Fibroblast of upper back skin (primary cell): ENCODE measurements at places on chromosomes 16 and 17.
A peak's percentile ranks its signal among the peaks of the same experiment; 100 is the strongest.

- DNase-seq = peak; percentile 68
These were observed 2.9 kb upstream of the BCL6B start for GRCh38 chr17:7019839-7020519.

DNA sequence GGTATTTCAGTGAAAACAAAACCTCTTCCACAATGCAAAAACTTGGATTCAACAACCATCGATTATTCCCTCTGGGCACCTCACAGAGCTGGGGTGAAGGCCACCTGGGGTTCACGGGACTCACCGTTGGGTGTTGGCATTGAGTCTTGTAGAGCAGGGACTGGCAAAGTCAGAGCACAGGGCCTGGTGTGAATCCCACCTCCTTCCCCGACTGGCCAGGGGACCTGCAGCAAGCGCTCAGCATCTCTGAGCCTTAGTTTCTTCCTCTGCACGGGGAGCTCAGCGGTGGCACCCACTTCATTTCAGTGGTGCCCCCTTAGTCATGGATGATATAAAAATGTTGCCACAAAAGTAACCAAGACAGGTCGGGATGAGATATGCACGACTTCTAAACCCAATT is 100.4 kb downstream of the METRNL start:
- DNase-seq = no peak

GRCh38 chr17:17540278-17540906 is 44.2 kb upstream of the RASD1 start:
- DNase-seq = no peak

DNA sequence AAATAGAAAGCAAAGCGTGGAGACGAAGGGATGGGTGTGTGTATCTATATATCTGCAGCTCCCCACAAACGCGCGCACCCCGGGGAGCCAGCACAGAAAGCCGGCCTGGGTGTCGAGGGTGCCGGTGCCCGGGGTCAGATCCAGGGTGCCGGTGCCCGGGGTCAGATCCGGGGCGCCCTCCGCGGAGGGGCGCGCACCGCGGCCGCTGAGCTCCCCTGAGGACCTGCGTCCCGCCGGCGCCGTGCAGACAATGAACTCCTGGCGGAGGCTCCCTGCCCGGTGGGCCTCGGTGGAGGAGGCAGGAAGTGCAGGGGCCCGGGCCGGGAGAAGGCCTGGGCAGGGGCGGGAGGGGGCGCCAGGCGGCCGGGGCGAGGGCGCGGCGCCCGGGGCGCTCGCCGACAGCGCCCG is 1.1 kb downstream of the ZNF423 start:
- no peak for DNase-seq

- DNase-seq = no peak
These were observed 71.8 kb downstream of the SRCIN1 start for GRCh38 chr17:38533866-38534497.

GRCh38 chr16:62933929-62934328 is 897.7 kb upstream of the CDH8 start:
- DNase-seq = no peak

DNA sequence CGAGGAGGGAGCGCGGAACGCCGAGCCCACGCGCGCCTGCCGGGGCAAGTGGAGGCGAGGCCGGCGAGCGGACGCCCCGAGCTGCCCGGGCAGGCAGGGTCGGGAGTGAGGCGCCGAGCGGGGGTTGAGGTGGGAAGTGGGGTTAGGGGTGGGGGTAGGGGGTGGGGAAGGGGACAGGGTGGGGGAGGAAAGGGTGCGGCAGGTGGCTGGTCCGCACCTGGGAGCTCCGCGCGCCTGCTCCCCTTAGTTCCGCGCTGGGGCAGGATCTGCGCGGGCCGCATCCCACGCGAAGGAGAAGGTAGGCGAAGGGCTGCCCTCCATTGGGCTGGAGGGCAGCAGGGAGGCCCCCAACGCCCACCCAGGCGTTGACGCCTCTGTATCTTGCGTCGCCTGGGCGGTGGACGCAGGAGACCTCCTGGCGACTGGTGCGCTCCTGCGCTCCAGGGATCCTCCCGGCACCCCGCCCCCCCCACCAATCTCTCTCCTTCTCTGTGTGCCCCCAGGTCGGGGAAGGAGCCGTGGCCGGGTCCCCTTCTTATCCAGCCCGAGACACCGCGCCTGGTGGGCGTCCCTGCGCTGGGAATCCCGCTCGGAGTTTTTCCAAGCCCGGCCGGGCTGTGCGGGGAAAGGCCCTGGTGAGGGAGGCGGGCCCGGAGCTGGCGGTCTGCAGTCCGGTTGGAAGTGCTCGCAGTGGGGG is 51.3 kb upstream of the AMZ2 start:
- no peak for DNase-seq

DNA sequence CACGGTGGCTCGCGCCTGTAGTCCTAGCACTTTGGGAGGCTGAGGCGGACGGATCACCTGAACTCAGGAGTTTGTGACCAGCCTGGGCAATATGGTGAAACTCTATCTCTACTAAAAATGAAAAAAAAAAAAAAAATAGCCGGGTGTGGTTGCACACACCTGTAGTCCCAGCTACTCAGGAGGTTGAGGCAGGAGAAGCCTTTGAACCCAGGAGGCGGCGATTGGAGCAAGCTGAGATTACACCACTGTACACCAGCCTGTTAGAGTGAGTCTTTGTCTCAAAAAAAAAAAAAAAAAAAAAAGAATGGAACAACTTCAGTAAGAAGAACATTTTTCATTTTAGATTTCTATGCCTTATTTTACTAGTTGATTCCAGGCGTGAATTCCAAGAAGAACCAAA is 2.7 kb downstream of the NUP85 start:
- no peak for DNase-seq

GRCh38 chr17:38436386-38436785 is 8.1 kb downstream of the ARHGAP23 start:
- DNase-seq = no peak

DNA sequence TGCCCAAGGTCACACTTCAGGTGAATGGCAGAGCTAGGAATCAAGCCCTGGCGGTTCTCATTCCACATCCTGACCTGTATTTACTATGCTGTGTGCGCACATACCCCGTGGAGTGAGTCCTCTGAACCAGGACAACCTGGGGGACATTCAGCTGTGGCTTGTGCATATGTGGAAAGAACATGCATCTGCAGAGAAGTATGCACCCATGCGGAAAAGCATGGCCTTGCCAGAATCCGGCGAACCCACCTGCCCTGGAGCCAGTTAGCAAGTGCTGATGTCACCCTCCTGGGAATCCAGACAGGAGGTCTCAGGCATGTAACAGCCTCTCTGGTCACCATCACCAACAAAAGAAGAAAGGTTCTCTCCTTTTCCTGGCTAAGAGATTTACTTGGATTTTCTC is 1.9 kb downstream of the RASL10B start:
- DNase-seq = no peak

DNA sequence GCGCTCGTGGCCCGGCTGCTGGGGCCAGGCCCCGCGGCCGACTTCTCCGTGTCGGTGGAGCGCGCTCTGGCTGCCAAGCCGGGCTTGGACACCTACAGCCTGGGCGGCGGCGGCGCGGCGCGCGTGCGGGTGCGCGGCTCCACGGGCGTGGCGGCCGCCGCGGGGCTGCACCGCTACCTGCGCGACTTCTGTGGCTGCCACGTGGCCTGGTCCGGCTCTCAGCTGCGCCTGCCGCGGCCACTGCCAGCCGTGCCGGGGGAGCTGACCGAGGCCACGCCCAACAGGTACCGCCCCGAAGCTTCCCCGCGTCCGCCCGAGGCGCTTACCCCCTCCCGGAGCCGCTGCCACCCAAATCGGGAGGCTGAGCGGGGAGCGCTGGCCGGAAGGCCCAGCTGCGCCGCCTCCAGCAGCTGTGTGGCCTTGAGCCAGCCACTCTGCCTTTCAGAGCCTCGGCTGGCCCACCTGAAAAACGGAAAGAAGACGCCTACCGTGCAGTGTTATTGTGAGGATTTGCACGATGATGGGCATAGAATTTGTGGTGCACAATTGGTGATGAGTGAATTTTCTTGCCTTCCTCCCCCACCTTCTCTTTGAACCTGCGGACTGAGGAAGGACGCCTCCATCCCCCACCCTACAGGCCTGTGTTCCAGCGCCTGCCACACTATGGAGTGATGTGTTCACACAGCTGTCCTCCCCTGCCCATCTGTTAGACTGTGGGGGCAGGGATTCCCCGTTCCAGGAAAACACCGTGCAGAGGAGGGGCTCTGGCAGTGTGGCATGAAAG is 523 bp downstream of the NAGLU start:
- peak; percentile 74 for DNase-seq

GRCh38 chr17:55706808-55707773 is 15.6 kb downstream of the TMEM100 start:
- DNase-seq = no peak

- DNase-seq = no peak
These were observed 152.1 kb upstream of the CHMP6 start for GRCh38 chr17:80839511-80839941.

GRCh38 chr17:78449983-78450595 is 71.6 kb downstream of the PGS1 start:
- DNase-seq = no peak

- peak; percentile 74 for DNase-seq
These were observed 83.3 kb downstream of the HS3ST3A1 start for GRCh38 chr17:13518261-13519000.

GRCh38 chr17:20267459-20267842 is 199.9 kb downstream of the LGALS9B start:
- DNase-seq = no peak

DNA sequence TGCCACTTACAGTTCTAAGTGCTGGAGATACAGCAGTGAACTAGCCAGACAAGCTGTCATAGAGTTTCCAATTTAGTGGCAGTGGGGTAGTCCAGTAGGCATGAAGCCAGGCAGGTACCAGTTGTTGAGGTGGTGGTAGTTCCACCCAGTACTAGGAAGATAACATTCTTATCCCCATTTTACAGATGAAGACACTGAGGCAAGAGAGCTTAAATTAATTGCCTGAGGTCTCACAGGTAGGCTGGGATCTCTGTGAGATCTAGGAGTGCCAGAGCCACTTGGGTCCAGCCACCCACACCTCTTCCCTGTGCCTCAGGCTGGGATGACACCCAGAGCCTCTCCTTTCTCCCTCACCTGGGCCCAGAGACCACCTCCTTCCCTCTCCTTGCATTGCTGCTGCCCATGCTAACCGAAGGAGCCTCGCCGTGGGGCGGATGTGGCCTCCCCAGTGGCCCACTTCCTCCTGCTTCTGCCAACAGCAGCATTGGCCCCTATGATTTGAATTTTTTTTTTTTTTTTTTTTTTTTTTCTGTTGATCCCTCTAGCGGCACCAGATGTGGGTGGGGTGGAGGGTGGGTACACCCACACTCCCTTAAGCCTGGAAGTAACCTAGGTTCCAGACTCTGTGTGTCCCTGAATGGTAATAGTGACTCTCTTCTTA is 114.0 kb downstream of the PRKCB start:
- no peak for DNase-seq

DNA sequence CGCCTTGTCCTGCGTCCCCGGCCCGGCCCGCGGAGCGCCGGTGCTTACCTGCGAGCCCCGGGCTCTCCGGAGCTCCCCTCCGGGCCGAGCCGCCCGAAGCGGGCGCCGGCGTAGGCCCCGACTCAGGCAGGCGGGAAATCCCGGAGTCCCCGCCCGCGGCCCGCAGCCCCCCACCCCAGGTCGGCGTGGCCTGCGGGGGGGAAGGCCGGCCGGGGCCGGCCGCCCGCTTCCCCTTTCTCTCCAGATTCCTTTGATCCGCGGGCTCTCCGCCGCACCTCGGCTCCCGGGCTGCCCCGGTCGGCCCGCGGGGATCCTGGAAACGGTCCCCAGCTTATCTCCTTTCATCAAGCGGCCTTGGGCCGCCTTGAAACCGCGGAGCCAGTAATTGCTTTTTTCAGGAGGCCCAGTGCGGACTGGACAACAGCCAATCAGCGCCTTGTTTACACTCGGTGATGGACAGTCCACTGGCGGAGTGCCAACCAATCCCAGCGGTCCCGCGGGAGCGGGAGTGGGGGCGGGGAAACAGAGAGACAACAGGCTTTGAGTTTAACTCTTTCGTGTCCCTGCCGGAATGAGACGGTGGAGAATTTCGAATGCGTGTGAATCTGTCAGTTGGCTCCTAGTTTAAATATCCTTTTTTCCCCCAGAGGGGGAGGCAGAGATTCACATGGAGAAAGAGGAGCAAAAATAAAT is 1.4 kb upstream of the BAHCC1 start:
- peak; percentile 100 for DNase-seq

GRCh38 chr17:66018786-66019185 is 173.1 kb downstream of the CEP112 start:
- DNase-seq = no peak

- DNase-seq = no peak
These were observed 1.1 kb downstream of the CD79B start for GRCh38 chr17:63930951-63931575.

DNA sequence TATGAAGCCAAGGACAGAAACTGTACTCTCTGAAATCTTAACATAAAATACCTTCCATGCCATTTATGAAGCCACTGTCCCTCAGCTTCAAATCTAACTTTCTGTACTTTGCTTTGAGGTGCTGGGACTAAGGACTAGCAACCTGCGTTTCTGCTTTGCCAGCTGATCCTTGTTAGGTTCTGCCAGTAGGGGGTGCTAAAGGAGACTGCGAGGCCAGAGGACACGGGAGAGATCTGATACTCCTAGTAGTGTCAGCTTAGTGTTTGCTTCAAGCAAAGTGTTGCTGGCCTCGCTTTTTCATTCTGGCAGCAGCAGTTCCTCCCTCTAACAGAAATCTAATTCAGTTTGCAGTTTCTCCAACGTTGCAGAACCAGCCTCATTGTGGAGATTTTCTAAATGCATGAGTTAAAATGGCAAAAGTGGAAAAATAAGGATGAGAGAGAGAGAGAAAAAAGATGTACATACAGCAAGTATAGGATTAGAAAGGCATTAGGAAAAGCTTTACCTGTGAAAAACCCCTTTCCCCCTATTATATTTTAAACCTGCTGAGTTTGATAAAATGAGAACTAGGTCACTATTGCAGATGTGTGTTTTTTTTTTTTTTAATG is 297.5 kb downstream of the CA10 start:
- DNase-seq = peak; percentile 19

- no peak for DNase-seq
These were observed 30.4 kb downstream of the COX4I1 start for GRCh38 chr16:85829751-85830445.

- no peak for DNase-seq
These were observed 25.1 kb downstream of the ABR start for GRCh38 chr17:1154704-1155103.

DNA sequence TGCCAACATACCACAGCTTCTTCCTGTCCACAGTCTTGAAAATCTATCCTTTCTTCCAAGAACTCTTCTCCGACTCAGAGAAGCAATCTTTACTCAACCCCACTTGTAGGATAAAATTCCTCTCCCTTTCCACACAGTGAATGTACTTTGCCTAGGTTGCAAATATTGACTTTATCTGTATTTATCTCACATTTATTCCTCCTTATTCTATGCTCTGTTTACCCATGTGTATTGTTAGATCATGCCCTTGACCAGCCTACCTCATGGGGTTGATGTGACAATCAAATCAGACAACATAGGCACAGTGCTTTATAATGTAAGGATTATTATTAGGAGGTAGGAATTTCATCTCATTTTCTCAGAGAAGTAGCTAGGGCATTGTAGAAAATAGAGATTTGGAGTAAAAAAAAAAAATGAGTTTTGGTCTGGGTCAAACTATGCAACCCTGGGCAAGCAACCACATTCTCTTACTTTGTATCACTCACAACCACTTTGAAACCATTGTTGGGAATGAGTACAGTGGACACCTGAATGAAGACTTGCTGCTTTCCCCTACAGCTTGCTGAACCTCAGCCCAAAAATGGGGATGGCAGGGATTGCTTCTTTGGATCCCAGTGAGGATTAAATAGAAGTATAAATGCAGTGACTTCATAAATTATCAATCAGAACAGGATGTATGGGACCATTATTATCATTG is 9.1 kb upstream of the SLC35B1 start:
- no peak for DNase-seq

GRCh38 chr16:16917191-16917785 is 538.3 kb downstream of the NPIPA7 start:
- no peak for DNase-seq

GRCh38 chr16:65312071-65312470 is 190.2 kb upstream of the CDH11 start:
- peak; percentile 51 for DNase-seq
